Fibroblast of skin of right biceps (primary cell): ENCODE measurements at places on chromosomes 4 and X.

DNA sequence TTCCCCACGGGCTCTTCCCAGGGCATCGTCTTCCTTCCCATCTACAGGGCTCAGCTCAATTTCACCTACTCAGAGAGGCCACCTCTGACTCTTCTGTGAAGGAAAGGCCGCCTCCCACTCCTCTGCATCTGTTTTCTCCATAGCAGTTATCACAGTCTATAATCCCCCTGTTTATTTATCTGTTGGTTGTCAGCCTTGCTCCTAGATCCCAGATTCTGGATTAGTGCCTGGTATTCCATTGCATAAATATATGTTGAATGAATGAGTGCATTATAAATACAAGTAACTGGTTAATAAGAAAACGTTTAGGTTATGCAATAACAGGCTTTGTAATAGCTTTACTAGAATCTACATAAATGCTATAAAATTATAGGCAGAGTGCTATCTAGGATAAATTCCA, 52.9 kb downstream of the NSG1 start:
- no peak for DNase-seq

DNA sequence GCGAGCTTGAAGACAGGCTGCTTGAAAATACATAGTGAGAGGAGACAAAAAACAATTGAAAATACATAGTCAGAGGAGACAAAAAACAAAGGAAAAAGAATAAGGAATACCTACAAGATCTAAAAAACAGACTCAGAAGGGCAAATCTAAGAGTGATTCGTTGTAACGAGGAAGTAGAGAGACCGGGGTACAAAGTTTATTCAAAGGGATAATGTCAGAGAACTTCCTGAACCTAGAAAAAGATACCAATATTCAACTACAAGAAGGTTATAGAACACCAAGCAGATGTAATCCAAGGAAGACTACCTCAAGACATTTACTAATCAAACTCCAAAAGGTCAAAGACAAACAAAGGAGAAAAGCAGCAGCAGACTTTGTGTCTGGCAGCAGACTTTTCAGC, 165.6 kb downstream of the NEK1 start:
- no peak for DNase-seq

- DNase-seq, result no peak
These were observed 253.6 kb upstream of the DIPK2B start for GRCh38 chrX:45454290-45454689.

- peak; percentile 76 for DNase-seq
These were observed 3.9 kb upstream of the SYN1 start for GRCh38 chrX:47623540-47624027.

DNA sequence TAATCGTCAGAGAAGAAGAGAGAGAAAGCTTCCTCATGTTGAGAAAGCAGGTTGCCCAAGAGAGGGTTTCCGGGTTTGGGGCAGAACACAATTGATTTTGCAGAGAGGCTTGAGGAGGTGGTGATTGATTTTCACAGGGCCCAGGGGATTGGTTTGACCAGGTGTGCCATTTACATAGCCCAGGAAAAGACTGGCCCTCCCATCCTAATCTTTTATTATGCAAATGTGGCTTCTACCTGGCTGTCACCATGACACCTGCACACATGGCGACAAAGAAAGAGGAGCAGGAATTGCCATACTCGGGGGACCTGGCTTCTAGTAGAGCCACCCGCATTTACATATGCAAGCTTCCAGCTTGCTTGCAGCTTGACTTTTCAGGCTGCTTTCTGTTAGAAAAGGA, 405.3 kb downstream of the PPP4R3C start:
- DNase-seq, result no peak

- no peak for DNase-seq
These were observed 86.9 kb downstream of the CHRNA9 start for GRCh38 chr4:40421839-40422708.

DNA sequence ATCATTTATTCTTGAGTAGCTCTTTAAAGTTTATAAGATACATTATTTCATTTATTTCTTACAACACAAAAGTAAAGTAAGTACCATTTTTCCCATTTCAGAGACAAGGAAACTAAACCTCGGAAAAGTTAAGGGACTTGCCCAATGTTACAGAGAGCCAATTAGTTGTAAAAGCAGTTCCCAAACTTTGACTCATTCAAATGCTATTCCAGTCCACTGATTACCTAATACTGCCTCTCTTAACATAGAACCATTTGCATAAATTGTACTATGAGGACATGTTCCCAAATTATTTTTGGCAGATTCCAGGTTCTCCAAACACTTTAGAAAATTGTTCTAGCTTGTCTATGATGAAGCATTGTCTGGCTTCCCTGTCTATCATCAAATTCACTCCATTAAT, 45.6 kb upstream of the GRIA3 start:
- peak; percentile 53 for DNase-seq

GRCh38 chrX:1528186-1528883, 8.7 kb downstream of the P2RY8 start:
- DNase-seq, result no peak

DNA sequence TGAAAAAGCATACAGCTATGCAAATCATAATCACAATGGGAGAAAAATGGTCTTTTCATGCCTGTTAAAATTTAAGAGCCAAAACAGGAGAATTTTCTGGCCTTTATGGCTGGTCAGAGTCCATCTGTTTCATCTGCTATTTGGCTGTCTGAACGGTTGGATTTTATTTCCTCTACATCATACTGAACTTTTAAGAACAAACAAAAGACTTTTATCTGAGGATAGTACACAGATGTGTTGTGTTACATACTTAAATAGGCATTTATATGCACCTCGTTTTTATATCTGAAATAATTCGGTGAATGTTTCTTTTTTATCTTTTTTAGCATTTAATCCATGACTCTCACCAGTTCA, 18.0 kb upstream of the WWC2 start:
- DNase-seq, result no peak

GRCh38 chr4:159764343-159764952, 661.6 kb downstream of the RAPGEF2 start:
- DNase-seq, result peak; percentile 76

GRCh38 chr4:85688055-85688740, 213.2 kb downstream of the ARHGAP24 start:
- no peak for DNase-seq

DNA sequence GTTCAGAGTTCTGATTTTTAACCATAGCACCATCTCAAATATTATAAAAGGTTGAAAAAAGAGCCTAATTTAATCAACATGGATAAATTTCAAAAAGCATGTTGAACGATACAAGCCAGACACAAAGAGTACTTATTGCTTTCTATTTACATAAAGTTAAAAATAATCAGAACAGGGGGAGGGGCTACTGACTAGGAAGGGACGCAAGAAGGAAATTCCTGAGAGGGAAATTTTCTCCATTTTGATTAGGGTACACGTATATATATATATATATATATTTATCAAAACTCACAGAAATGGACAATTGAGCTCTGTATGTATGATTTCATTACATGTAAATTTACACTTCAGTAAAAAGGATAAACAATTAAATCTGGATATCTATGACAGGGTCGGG, 482 bp upstream of the MBTPS2 start:
- DNase-seq, result peak; percentile 12

GRCh38 chrX:14673236-14673635, 143.9 kb downstream of the GLRA2 start:
- DNase-seq, result no peak

DNA sequence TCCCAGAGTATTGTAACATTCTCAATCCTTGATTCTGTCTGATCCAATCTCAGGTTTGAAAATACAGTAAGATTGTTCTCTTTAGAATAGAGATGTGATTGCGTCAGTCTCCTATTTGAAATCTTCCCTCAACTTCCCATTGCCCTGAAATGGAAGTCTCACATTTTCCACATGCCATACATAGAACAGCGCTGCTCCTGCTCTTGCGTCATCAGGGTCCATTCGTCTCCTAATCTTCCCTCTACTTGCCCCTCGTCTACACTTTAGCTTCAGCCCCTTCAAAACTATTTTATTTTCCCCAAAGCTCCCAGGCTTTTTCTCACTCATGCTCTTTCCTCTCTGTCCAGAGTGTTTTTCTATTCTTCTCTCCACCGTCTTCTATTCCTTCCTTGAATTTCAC, 301.7 kb upstream of the MAGEB2 start:
- peak; percentile 13 for DNase-seq

DNA sequence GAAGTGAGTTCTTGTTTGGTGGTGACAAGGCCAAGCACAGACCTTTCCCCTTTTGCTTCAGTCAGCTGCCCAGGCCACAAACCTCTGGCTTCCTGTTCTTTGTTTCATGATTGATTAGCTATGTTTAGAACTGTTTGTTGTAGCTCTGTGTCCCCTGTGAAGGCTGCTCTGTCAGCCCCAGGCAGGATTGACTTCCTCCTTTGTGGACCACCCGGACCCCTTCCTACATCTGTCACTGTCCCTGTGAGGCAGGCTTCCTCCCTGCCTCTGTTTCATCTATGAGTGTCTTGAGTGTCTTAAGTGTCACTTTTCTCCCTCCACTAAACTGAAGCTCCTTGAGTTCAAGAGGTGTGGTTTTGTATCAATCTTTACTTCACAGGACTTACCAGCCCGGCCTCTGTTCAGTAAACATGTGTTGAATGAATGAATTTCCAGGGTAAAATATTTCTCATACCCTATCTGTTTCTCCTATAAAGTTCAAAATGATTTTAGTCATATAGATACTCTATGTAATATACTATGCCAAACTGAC, 83.5 kb downstream of the ZNF674 start:
- no peak for DNase-seq

DNA sequence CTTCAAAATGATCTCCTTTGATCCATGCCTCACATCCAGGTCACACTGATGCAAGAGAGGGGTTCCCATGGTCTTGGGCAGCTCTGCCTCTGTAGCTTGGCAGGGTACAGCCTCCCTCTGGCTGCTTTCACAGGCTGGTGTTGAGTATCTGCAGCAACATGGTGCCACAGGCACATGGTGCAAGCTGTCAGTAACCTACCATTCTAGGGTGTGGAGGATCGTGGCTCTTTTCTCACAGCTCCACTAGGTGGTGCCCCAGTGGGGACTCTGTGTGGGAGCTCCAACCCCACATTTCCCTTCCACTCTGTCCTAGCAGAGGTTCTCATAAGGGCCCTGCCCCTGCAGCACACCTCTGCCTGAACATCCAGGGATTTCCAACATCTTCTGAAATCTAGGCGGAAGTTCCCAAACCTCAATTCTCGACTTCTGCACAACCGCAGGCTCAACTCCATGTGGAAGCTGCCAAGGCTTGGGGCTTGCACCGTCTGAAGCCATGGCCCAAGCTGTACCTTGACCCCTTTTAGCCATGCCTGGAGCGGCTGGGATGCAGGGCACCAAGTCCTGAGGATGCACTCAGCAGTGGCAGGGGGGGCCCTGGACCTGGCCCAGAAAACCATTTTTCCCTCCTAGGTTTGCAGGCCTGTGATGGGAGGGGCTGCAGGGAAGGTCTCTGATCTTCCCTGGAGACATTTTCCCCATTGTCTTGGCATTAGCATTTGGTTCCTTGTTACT, 137.8 kb upstream of the NUDT6 start:
- no peak for DNase-seq

DNA sequence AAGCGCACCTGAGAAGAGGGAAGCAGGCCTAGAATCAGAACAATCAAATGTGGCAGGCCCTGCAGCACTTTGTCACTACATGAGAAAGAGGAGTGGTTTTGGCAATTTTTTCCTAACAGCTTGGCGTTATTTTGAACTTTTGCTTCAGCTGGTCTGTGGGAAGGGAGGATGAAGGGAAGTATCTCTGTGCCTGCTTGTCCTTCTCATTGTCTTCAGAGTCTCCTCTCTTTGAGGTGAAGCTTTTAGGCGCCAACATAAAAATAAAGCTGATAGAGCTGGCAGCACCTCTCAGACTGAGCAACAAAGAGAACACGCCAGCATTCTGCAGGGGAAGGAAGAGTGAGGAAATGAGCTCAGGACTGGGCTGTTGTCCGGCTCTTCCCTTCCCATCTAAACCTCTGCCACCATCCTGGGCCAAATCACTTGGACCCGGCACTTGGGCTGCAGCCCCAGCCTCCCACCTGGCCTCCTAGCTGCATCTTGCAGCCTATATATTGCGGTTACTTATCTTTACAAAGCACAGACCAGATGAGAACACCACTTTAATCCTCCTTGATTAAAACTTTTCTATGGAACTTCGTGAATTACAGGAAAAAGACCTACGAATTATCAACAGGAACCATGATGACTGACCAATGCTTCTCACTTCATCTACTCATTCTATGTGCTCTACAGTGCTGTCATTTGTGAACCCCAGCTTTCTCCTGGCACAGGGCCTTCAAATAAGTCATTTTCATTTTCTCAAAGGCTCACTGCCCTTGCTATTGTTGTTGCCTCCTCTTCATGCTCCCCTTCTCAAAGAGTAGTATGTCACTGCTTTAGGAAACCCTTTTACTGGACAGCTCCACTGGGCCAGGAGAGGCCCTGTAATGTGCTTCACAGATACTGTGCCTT, 476.4 kb upstream of the HS3ST1 start:
- DNase-seq, result no peak

DNA sequence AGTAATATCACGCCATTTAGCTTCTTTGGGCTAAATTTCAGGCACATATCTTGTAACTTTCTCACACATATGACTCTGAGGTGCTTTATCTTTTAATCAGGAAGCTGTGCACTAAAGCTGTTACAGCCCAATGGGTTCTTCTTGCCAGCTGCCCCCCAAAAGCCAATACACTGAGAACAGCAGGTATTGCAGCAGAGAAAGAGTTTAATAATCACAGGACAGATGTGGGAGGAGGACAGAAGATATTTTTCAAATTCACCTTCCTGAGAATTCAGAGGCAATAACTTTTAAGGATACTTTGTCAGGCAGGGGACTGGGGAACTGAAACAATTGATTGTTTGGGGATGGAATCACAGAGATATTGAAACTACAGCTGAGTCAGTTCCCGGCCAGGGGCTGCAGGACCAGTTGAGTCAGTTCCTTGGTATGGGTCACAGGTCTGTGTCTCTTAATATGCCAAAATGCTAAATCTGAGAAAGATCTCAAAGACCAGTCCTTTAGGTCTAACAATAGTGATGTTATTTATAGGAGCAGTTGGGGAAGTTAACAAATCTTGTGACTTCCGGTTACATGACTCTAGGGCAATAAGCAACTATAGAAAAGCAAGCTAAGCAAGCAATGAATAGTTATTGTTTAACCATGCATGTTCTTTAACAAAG, 28.1 kb downstream of the DDIT4L start:
- DNase-seq, result no peak

DNA sequence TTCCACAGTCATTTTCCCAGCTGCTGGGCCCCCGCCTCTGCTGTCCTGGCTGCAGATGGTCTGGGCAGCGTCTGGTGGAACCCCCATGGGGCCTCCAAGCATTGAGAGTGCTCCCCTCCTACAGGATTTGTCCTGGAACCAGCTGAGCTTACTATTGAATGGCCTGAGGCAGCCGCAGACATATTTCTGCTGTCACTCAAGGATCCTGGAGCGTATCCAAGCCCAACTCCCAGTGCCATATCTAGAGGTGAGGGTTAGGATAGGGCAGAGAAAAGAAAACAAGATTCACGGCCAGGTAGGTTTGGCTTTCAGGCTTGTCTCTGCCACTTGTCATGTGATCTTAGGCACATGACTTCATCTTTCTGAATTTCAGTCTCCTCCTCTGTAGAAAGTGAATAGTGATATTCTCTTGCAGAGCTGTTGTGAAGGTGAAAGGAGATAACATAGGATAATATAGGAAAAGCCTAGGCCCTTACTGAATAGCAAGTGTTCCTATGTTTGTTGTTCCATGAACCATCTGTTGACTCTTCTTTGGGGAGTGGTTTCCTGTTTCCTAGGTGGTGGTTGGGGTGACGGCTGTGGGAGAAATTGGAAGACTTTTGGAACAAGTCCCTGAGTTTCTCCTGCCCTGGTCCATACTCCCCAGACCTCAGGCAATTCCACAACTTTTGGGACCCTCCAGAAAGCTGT, 52.3 kb downstream of the SEPSECS start:
- no peak for DNase-seq
